ENCODE measurements at places on chromosomes 2 and 18.

- DNase-seq, result no peak
Observed at GRCh38 chr2:27086724-27087593, at the start of gene KHK. TSS of gene KHK (plus strand) at chr2:27086772. CDS start at chr2:27087260, 488 bp downstream.

DNA sequence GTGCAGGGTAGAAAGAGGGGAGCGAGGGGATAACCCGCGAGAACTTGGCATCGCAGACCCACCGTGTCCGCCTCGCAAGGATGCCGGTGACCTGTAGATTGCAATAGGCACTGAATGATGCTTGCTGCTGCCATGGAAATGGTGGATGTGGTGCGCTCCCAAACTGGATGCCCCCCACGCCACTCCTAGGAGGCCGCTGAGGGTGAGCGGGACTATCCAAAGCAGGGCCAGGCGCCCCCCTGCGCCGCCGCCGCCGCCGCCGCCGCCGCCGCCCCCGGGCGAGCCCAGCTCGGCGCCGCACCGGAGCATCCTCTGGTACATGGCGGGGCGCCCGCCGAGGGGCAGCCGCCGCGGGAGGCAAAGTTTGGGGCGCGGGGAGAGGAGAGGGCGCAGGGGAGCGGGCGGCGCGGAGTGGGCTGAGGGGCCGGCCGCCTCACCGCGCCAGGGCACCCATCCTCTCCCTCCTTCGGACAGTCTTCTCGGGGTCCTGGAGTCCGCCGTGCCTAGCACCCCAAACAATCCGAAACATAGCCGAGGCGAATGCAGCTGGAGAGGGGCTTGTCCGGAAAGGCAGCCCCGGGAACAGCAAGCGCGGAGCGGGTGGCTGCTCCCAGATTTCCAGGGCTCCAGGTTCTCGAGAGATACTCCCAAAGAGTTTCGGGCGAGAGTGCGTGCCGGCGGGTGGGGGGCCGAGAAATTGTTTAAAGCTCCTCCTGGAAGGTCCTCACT, 685.1 kb downstream of the NRXN1 start:
- DNase-seq, result no peak

- no peak for DNase-seq
Observed at GRCh38 chr2:15985531-15985930, 45.2 kb downstream of the MYCN start.

GRCh38 chr18:57431002-57431382, 4.2 kb upstream of the ONECUT2 start:
- DNase-seq, result no peak

DNA sequence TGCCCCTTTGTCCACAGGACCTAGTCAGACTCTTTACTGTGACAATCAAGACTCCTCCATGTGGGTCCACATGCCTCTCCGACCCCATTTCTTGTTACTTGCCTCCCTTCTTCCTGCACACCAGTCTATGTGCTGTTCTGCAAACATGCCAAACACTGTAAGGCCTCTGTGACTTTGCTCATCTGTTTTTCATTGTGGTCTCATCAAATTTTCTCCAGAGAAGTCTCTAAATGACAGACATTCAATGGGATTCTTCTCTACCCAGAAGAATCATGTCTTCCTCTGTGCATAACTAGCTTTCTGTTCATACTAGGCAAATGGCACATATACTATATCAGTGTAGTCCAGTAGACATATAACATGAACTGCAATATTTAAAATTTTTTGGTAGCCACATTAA, 43.0 kb upstream of the KCNE4 start:
- DNase-seq, result peak; percentile 74

- DNase-seq, result peak; percentile 29
Observed at GRCh38 chr2:236577481-236578410, 8.1 kb downstream of the ACKR3 start.
